ENCODE measurements at places on chromosomes 7 and 10.

- no peak for DNase-seq
Measured at GRCh38 chr7:22248111-22248809, 108.7 kb downstream of the RAPGEF5 start.

DNA sequence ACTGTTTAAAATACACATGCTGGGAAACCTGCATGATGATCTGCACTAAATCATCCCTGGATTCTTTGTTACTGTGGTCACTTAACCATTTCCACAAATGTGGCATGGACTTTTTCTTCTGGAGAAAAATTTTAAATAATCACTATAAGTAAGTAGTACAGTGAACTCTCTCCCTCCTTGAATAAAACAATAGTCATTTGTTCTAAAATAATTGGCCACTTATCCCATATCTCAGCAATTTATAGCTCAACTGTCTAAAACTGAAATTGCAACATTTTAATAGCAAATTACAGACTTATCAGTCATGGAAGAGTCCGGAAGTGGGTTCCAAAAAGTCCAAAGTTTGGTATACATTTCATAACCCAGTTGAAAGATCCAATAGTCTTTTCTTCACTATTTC is 90.9 kb downstream of the MTERF1 start:
- no peak for DNase-seq

DNA sequence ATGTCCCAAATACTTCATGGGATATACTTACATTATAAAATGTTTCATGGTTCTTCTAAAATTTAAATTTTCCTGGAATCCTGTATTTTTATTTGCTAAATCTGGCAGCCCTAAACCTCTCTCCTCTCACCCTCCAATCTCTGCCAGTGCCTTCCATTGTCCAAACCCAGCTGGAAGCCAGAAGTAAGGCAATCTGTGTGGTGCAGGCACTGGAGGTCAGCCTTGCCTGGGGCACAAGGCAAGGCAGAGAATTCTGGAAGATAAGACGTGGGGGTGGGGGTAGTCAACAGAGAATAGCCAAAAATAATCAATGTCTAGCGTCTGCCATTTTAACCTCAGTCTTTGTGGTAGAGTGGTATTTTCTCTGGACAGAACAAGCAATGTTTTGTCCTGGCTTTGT is 381.7 kb downstream of the GPAM start:
- DNase-seq: no peak

DNA sequence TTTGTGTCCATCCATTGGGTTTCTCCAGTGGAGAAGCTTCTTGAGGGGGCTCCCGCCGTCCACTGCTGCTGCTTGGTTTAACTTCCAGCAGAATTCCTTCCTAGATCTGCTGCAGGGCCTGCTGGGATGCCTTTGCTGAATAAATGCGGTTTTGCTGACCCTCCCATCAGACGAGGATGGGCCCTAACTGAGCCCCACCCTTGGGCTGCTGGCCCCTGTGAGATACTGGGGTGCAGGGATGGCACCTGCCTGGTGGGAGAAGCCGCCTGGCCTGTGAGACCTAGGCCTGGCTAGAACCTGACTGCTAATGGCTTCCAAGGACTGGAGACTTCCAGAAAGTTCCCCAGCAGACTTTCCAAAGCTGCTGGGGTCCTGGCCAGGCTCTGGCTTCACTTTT is 43.8 kb downstream of the ZNF467 start:
- no peak for DNase-seq

DNA sequence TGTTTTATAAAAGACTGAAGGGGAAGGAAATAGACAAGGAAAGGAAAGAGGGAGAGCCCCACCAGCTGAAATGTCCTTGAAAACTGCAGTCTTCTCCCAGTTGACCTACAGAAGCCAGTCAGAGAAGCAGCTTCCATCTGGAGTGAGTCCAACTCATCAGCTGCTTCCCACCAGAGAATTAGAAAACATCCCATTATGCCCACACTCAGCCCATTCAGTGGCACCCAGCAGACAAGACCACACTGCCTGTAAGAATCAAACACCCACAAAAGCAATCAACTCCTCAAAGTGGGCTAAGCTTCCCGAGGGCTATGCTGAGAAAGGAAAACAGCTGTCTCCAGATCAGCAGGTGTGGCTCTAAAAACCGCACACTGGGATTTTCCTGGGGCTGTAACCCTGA is 29.6 kb upstream of the TMEM213 start:
- DNase-seq: no peak

DNA sequence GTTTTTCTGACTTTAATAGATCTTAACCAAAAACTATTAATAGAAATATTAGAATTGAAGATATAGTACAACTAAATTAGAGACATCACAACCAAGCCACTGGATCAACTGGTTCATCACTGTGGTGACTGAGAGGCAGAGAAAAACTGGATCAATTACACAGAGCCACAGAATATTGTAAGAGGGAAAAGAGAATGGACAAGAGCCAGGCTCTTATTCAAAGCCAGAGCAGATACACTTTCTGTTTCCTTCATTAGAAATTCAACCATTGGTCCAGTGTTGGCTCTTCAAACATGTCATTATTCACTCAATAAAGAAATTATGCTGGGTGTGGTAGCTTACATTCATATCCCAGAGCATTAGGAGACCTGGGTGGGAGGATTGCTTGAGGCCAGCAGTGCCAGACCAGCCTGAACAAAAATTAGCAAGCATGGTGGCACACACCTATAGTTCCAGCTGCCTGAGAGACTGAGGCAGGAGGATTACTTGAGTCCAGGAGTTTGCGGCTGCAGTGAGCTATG is 295.1 kb downstream of the NEBL start:
- DNase-seq: no peak

- DNase-seq: peak; percentile 21
Measured at GRCh38 chr10:70232859-70233108, 445 bp downstream of the PPA1 start.

DNA sequence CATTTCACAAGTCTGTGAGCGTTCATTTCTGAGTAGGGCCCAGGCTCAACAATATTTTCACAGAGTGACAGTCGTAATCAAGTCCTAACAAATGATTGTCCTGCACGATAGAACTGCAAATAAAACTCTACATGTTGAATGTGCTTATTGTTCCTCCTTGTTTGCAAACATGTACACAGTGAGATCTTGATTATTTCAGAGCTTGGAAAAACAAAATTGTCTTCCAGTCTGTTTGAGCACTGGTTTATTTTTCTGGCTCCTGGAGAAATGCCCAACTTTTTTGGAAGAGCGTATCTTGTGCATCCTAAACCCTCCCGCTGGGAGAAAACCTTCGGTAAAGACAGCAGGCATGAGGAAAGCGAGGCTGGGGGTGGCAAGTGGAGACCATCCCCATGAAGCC is 91.1 kb downstream of the TEX36 start:
- DNase-seq: no peak

- DNase-seq: no peak
Measured at GRCh38 chr7:21300692-21301091, 127.2 kb upstream of the SP4 start.

DNA sequence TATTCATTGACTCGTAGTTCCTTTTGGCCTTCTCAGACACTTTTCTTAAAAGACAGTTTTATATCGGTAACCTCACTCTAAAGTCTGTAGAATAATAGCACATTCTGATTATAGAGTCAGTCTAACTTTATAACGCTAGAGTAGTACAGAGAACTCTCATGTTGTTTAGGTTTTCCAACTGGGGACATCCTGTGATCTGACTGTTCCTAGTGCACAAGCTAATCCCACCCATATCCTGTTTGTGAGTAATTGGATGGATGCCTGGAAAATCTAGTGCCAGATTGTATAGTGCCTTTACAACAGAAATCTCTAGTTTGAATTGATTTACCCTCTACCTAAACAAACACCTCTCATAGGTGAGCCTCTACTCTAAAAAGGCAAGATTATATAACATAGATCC is 107.4 kb downstream of the ZEB1 start:
- no peak for DNase-seq

GRCh38 chr10:118610577-118610976 is 15.1 kb upstream of the PRLHR start:
- no peak for DNase-seq

DNA sequence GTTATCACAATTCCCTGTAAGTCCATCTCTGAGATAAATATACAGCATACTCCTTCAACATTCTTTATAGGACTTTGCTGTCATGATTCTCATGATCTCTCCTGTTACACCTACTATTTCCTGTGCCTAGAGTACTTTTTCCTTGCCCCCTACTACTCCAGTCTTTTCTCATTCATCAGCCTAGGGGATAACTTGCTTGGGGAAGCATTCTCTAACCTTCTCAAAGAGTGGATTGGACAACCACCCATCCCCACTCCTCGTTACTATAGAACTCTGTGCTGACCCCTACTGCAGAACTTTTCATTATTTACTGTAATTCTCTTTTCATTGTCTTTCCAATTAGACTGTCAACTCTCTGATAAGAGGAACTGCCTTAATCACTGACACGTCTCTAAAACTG is 57.4 kb upstream of the TFEC start:
- DNase-seq: no peak

DNA sequence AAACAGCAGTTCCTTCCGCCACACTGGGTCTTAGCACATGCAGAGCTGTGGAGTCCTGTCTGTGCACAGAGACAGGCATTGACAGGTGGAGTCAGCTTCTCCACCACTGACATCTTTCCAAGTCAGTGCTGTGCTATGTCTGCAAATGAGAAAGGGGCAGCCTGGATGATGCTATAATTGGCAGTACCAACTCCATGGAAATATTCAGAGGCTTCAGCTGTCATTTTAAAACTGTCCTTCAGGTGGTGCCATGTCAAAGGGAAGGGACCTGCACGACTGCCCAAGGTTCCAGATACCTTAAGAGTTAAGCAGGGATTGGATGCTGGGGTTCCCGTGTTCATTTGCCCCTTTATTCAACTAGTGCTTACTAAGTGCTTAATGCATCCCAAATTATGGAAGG is 258.0 kb upstream of the PRKCQ start:
- no peak for DNase-seq

GRCh38 chr10:20809631-20810030 is 87.5 kb downstream of the NEBL start:
- no peak for DNase-seq

DNA sequence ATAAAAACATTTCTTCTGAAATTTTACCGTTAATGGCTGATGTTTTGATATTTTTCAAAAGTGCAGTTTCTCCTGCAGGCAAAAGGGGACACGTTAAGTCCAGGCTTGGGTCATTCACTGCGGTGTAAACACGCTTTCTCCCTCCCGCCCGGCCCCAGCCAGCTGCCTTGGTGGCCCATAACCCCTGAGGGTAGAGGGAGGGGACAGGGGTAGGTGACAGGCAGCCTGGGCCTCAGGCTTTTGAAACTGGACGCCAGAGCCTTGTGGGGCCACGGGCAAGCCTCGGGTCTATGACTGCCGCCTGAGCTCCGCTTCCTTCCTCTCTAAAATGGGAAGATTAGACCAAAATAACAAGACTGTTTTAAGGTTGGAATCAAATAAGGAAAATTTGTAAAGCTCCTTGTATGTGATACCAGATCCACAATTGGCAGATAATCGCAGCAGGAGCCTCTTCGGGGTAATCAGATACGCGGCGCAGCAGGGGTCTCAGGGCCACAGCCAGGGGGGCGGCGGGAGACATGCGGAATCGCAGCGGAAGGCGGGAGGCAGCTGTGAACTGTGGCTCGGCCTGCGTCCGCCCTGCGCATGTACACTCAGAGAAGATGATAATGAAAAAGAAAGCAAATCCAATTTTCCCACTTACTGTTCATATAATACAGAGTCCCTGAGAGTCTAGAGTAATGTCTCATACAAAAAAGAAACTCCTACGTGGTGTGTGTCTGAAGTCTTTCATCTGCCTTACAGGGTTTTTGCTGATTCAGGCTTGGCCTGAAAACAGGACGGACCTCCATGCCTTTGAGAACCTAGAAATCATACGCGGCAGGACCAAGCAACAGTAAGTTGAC is 138.3 kb downstream of the EGFR start:
- DNase-seq: no peak

DNA sequence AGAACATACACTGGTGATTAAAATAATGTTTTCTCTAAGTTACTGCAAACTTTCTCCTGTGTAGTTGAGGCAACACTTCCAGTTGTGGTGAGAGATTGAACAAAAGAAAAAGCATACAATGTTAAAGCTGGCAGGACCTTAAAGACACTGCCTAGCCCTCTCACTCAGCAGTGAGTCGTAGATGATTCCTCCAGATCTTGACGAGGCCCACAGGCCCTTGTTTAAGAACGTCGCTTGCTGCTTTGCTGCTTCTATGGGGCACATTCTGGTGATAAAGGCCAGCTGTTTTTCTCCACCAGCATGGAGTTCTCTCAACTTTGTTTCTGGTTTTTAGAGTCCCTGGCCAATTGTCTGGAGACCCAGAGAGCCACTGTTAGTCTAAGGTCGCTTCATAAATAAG is 2.8 kb upstream of the DENND11 start:
- no peak for DNase-seq

- DNase-seq: no peak
Measured at GRCh38 chr10:95354110-95354509, 63.3 kb upstream of the PDLIM1 start.

DNA sequence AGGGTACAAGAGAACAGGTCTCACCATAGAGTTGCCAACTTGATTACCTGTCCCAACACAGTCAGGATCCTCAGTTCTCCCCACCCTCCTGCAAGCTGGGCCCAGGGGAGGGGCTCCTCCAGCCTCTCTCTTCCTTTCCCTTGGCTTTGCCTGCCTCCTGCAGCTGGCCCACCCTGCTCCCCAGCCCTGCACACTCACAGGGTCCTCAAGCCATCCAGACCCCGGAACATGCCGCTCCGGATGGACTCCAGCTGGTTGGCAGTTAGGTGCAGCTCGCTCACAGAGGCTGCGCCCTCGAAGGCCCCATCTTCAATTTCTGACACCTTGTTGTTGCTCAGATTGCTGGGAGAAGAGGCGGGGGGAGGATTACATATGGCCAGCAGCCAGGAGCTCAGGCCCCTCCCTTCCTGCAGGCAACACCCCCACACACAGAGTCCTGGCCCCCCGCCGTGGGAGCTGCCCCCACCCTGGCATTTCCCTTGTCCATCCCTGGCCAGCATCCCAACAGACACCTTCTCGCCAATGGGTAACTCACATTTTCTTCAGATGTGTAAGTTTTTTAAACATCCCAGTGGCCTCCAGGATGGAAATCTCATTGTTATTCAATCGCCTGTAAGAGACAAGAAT is 139.2 kb downstream of the SLIT1 start:
- DNase-seq: no peak

GRCh38 chr7:75658802-75659201 is 79.9 kb downstream of the HIP1 start:
- no peak for DNase-seq

- no peak for DNase-seq
Measured at GRCh38 chr7:2012981-2013380, 219.8 kb downstream of the MAD1L1 start.

DNA sequence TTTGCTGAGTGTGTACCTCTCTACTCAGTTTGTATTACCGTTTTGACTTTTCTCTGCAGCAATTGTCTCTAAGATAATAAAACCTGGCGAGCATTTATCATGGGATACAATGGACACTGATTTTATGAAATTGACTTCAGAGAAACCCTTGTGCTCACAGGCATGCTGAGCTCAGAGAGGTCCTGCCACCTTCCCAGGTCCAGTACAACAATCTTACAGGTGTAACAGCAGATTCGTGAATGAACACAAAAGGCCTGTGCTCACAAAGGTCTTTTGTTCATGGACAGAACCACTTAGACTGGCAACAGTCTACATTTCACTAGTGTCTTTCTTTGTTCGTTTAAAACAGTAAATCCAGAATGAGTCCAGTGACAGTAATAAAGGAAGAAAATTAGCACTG is 43.2 kb downstream of the HECW1 start:
- DNase-seq: no peak

- DNase-seq: no peak
Measured at GRCh38 chr10:83931669-83932068, 207.6 kb upstream of the GHITM start.

GRCh38 chr10:580778-581177 is 108.7 kb downstream of the DIP2C start:
- DNase-seq: no peak

- DNase-seq: no peak
Measured at GRCh38 chr7:135862586-135863340, 114.2 kb upstream of the FAM180A start.
